Upper lobe of right lung (tissue), 1 donor: ENCODE measurements at places on chromosomes 4 and X. TPM values are rescaled to one million over a fixed set of nuclear protein-coding genes. Genes with fewer than 3 reads are reported as not detected.

The FGB gene
- total RNA-seq = 1.2 TPM

The ZNF141 gene
- 19.9 TPM for total RNA-seq

The SPANXA1 gene
- total RNA-seq = not detected

The GCNA gene
- total RNA-seq = 3.4 TPM

The LRIT3 gene
- 0.14 TPM for total RNA-seq

The ATP10D gene
- total RNA-seq = 35.8 TPM

The HPSE gene
- total RNA-seq = 5.6 TPM

The TLR6 gene
- total RNA-seq = 9.6 TPM

The FMR1NB gene
- total RNA-seq = not detected

The DDIT4L gene
- total RNA-seq = 0.98 TPM

The GPR50 gene
- total RNA-seq = not detected

The SPANXB1 gene
- total RNA-seq = not detected

The KLHL5 gene
- 34.0 TPM for total RNA-seq

The F8 gene
- total RNA-seq = 12.7 TPM

The STAP1 gene
- total RNA-seq = 1.7 TPM

The SPANXN4 gene
- total RNA-seq = not detected

The ASB12 gene
- 0.32 TPM for total RNA-seq

The HTN1 gene
- not detected for total RNA-seq

The PPP1R3F gene
- total RNA-seq = 6.0 TPM

The SMIM14 gene
- 53.8 TPM for total RNA-seq

The BMPR1B gene
- total RNA-seq = 3.0 TPM

The TEX13D gene
- not detected for total RNA-seq

The GNRHR gene
- not detected for total RNA-seq

GRCh38 chr4:186651624-186652023 is 72.0 kb downstream of the FAT1 start:
- no peaks in the 10 kb centered on the region for H3K27me3 ChIP-seq
- no peaks in the 10 kb centered on the region for H3K4me1 ChIP-seq
- peaks cover 8% of the 10 kb centered on the region for H3K36me3 ChIP-seq

- no peaks in the 10 kb centered on the region for H3K4me1 ChIP-seq
- H3K27me3 ChIP-seq = no peaks in the 10 kb centered on the region
- no peaks in the 10 kb centered on the region for H3K36me3 ChIP-seq
- H3K27ac ChIP-seq = no peak overlapping the region
- no peak overlapping the region for H3K4me3 ChIP-seq
These were observed 46.4 kb upstream of the SPRY1 start for GRCh38 chr4:123350191-123350544.

GRCh38 chrX:19955306-19955705 is 35.6 kb downstream of the BCLAF3 start:
- H3K27ac ChIP-seq = no peak overlapping the region
- DNase-seq = no peak
- H3K36me3 ChIP-seq = no peaks in the 10 kb centered on the region
- H3K4me1 ChIP-seq = no peaks in the 10 kb centered on the region
- no peaks in the 10 kb centered on the region for H3K27me3 ChIP-seq

- no peak overlapping the region for H3K4me3 ChIP-seq
- no peak overlapping the region for H3K27ac ChIP-seq
- no peaks in the 10 kb centered on the region for H3K27me3 ChIP-seq
- no peaks in the 10 kb centered on the region for H3K36me3 ChIP-seq
- no peaks in the 10 kb centered on the region for H3K4me1 ChIP-seq
- DNase-seq = no peak
These were observed 131.8 kb downstream of the OR13H1 start for GRCh38 chrX:131675596-131676194.

DNA sequence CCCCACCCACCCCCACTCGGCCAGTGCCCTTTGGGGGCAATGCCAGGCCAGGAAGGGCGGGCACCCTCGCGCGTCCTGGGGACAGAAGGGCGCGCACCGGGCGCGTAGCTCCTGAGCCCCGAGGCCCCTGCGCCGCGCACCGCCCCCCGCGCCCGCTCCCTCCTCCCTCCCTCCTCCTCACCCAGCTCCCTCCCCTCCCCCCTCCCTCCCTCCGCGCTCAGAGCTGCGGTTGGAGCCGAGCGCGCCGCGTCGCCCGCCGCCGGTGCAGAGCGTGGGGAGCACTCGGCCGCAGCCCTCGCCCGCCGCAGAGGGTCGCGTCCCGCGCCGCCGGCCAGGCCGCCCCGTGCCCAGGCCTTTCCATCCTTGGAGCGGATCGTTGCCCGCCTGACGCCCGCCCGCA is at the start of gene ATP2B3:
Gene ATP2B3, plus strand, starts transcription at position 220 of the 400 bp plus-strand sequence. CDS start 18,606 bp downstream, outside the sequence.
- no peak within 1 kb of the TSS for H3K27ac ChIP-seq
- no peaks in the 10 kb centered on the region for H3K4me1 ChIP-seq
- peaks cover 2% of the 10 kb centered on the region for H3K27me3 ChIP-seq
- H3K4me3 ChIP-seq = no peak within 1 kb of the TSS

GRCh38 chrX:5823903-5824302 is 404.8 kb downstream of the NLGN4X start:
- no peak overlapping the region for H3K27ac ChIP-seq
- no peaks in the 10 kb centered on the region for H3K27me3 ChIP-seq
- no peak for DNase-seq
- no peaks in the 10 kb centered on the region for H3K4me1 ChIP-seq

DNA sequence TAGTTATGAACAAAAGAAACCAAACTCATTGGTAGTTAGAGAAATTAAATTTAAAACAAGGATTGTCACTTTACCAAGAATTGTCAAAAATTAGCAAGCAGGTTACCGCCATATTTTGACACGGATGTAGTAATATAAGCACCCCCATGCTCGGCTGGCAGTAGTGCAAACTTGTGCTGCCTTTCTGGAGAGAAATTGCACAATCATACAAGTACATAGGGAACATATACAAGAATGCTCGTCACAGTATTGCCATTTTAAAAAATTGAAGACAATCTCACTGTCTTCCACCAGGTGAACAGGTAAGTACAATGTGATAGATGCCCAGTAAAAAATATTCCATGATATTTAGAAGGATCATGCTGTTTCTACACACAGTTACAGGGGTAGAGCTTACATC is 55.6 kb upstream of the SLC39A8 start:
- H3K4me1 ChIP-seq = no peaks in the 10 kb centered on the region
- H3K4me3 ChIP-seq = no peak overlapping the region
- DNase-seq = no peak
- no peaks in the 10 kb centered on the region for H3K27me3 ChIP-seq
- no peaks in the 10 kb centered on the region for H3K36me3 ChIP-seq
- no peak overlapping the region for H3K27ac ChIP-seq

GRCh38 chrX:85052636-85053343 is 49.1 kb downstream of the APOOL start:
- H3K4me1 ChIP-seq = no peaks in the 10 kb centered on the region
- H3K27me3 ChIP-seq = no peaks in the 10 kb centered on the region
- DNase-seq = no peak
- no peaks in the 10 kb centered on the region for H3K36me3 ChIP-seq
- H3K4me3 ChIP-seq = no peak overlapping the region

- no peak overlapping the region for H3K27ac ChIP-seq
- DNase-seq = no peak
- no peaks in the 10 kb centered on the region for H3K27me3 ChIP-seq
- no peaks in the 10 kb centered on the region for H3K36me3 ChIP-seq
- no peaks in the 10 kb centered on the region for H3K4me1 ChIP-seq
These were observed 315.6 kb upstream of the HAND2 start for GRCh38 chr4:173845580-173845979.

- no peak overlapping the region for H3K4me3 ChIP-seq
- no peaks in the 10 kb centered on the region for H3K27me3 ChIP-seq
- no peaks in the 10 kb centered on the region for H3K36me3 ChIP-seq
- H3K27ac ChIP-seq = no peak overlapping the region
These were observed 30.8 kb downstream of the HERC3 start for GRCh38 chr4:88623097-88623496.

DNA sequence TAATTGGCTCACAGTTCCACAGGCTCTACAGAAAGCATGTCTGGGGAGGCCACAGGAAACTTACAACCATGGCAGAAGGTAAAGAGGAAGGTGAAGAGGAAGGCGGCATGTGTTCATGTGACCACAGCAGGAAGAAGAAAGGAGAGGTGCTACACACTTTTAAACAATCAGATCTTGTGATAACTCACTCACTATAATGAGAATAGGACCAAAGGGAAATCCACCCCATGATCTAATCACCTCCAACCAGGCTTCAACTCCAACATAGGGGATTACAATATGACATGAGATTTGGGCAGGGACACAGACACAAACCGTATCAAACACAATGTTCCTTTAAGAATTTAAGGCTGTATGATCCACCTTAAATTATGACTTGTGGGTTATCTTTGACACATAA is 10.5 kb upstream of the PGM2 start:
- H3K4me1 ChIP-seq = no peaks in the 10 kb centered on the region
- DNase-seq = no peak
- no peak overlapping the region for H3K27ac ChIP-seq
- no peaks in the 10 kb centered on the region for H3K27me3 ChIP-seq
- no peaks in the 10 kb centered on the region for H3K36me3 ChIP-seq

DNA sequence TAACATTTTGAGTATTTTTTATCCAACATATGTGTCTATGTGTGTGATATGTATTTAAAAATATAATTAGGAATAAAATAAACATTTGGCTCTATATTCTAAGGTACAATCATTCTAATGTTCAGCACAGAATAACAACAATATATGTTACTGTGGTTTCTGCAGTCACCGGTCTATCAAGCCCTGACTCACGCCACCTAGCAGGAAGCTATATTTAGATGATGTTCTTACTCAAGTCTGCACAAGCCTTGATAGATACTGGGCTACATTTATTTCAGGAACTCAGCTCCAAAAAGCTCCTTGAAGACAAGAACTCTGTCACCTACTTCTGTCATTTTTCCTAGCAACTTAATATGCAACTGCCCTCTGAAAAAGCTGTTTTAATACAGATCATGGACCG is 152.0 kb upstream of the FTHL17 start:
- no peak for DNase-seq
- H3K27ac ChIP-seq = no peak overlapping the region
- no peak overlapping the region for H3K4me3 ChIP-seq
- no peaks in the 10 kb centered on the region for H3K27me3 ChIP-seq
- no peaks in the 10 kb centered on the region for H3K36me3 ChIP-seq
